SK-N-SH (cell line): ENCODE measurements at places on chromosomes 16 and 17. TPM values are rescaled to one million over a fixed set of nuclear protein-coding genes. Genes with fewer than 3 reads are reported as not detected.

- H3K27ac ChIP-seq = no peak within 1 kb of the TSS
- DNase-seq = no peak
- H3K27me3 ChIP-seq = no peaks in the 10 kb centered on the region
- no peaks in the 10 kb centered on the region for H3K4me1 ChIP-seq
These were observed at the start of gene SCIMP for GRCh38 chr17:5234645-5235576. SCIMP (minus strand) TSS chr17:5234860; CDS start chr17:5234755, 105 bp downstream.

DNA sequence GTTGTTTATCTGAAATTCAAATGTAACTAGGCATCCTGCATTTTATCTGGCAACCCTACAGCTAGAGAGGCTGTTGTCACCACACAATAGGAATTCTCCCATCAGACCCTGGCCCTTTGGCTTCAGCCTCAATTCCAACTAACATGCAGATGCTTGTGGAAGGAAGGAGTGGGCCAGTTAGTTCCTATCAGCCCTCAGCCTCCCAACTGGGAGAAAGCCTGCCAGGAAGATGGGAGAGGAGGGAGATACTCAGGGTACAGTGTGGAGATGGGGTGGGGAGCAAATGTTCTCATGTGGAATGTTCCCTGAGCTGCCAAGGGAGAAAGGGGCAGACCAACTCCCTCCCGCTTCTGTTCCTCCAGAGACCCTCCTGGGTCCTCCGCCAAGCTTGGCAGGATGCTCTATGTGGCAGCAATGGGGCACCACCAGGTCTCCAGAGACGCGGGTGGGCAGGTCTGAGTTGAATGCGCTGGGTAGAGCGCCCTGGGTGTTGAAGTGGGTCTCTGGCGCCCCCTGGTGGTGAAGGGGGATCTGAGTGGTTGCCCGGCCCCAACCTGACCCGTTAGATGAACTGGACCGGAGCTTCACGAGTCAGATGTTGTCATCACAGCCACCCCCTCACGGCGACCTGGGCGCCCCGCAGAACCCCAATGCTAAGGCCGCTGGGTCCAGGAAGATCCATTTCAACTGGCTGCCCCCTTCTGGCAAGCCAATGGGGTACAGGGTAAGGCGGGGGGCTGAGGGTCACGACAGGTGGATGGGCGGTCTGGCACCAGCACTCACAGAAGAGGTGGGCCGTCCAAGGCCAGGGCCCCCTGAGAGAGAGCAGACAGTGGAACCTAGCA lies 15.2 kb downstream of the GALK1 start:
- no peak overlapping the region for H3K27ac ChIP-seq
- H3K4me1 ChIP-seq = no peaks in the 10 kb centered on the region
- H3K36me3 ChIP-seq = no peaks in the 10 kb centered on the region
- H3K27me3 ChIP-seq = no peaks in the 10 kb centered on the region
- peak overlapping the region; percentile 30; the same call in 1 of the 2 replicates for H3K4me3 ChIP-seq

GRCh38 chr17:7849130-7849750 lies 5.6 kb upstream of the TMEM88 start:
- H3K4me3 ChIP-seq = no peak overlapping the region
- DNase-seq = no peak
- no peaks in the 10 kb centered on the region for H3K27me3 ChIP-seq
- H3K27ac ChIP-seq = no peak overlapping the region
- H3K36me3 ChIP-seq = peaks cover 72% of the 10 kb centered on the region
- H3K4me1 ChIP-seq = peaks cover 8% of the 10 kb centered on the region; the same call in 1 of the 2 replicates

DNA sequence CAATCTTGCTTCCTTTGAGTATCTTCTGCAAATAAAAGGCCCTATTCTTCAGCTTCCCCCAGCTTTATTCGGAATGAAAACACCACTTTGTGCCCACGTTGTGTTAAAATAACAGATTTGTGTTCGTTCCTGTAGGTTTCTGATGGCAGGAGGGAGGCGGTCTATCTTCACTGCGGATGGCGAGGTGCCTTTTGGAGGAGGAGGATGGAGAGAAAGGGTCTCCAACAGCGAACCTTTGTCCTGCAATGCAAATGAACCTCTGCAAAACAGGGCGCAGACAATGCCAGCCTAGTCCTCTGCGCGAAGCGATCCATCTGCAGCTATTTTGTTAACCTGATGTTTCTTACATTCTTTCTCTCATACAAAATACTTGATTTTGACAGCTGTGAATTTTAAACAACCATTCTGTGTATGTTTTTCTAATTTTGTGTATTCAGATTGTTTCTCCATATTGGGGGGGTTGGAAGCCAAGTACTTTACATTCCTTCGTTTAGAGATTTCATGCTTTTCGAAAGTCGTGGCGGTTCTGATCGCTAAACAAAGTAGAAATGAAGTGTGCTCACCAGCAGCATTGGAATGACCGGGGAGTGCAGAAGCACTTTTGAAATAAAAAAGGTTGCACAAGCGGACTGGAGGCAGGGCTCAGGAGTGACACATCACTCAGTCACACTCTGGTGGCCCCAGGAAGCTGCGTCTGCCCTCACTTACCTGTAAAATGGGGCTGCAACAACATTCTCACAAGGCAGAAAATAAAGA lies 279.0 kb upstream of the IRX5 start:
- DNase-seq = no peak
- no peak overlapping the region for H3K4me3 ChIP-seq
- no peaks in the 10 kb centered on the region; the same call in 1 of the 2 replicates for H3K27me3 ChIP-seq
- no peaks in the 10 kb centered on the region for H3K4me1 ChIP-seq

DNA sequence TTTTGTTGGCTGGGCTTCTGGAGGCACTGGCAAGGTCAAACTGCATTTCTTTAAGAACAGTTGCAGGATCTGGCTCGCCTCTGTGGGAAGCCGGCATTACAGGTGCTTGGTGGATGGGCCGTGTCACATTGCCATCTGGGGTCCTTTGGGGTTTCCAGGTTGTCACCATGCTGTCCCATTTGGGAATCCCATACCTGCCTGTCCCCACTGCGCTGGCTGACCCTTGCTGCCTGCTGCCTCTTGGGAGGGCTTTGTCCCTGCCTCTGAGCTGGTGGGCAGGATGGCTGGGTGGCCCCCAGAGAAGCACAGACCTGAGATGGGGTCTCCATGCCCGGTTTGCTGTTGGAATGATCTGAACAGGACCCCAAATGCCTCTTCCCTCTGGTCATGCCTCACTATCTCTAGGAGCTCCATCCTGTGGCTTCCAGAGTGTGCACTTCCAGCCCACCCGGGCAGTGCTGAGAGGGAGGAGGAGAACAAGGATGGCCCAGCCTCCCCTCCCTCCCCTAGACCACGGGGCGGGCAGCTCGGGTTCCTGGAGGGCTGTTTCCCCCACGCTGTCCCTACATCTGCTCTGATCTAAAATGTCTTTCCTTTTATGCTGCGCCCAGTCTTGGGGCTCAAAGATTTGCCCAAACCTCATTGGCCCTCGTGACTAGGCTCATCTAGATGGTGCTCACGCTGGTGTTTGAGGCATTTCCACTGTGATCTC lies 28.0 kb downstream of the OR1D5 start:
- no peak for DNase-seq
- H3K4me1 ChIP-seq = peaks cover 3% of the 10 kb centered on the region; the same call in 1 of the 2 replicates
- H3K27ac ChIP-seq = no peak overlapping the region
- peaks cover 5% of the 10 kb centered on the region; the same call in 1 of the 2 replicates for H3K36me3 ChIP-seq

The TBC1D3 gene
- polyA plus RNA-seq = not detected in 2 replicates

- no peaks in the 10 kb centered on the region for H3K27me3 ChIP-seq
- H3K27ac ChIP-seq = no peak within 1 kb of the TSS
- no peak for DNase-seq
- no peak within 1 kb of the TSS for H3K4me3 ChIP-seq
These were observed at the start of gene TMEM95 for GRCh38 chr17:7355053-7355452. TMEM95 (plus strand) TSS chr17:7355156; CDS start chr17:7355205, 49 bp downstream.

The HOXB3 gene
- 0.10 and 0.46 TPM in 2 replicates for polyA plus RNA-seq

- no peak overlapping the region for H3K4me3 ChIP-seq
- H3K4me1 ChIP-seq = no peaks in the 10 kb centered on the region
- DNase-seq = no peak
- H3K27ac ChIP-seq = no peak overlapping the region
These were observed 4.9 kb downstream of the MYH1 start for GRCh38 chr17:10513299-10514067.

- no peak overlapping the region for H3K4me3 ChIP-seq
- H3K4me1 ChIP-seq = peaks cover 12% of the 10 kb centered on the region; the same call in 1 of the 2 replicates
- no peak for DNase-seq
- H3K36me3 ChIP-seq = no peaks in the 10 kb centered on the region
- no peaks in the 10 kb centered on the region for H3K27me3 ChIP-seq
These were observed 1.7 kb downstream of the SMIM5 start for GRCh38 chr17:75634754-75635609.

The IRX6 gene
- polyA plus RNA-seq = not detected in 2 replicates

DNA sequence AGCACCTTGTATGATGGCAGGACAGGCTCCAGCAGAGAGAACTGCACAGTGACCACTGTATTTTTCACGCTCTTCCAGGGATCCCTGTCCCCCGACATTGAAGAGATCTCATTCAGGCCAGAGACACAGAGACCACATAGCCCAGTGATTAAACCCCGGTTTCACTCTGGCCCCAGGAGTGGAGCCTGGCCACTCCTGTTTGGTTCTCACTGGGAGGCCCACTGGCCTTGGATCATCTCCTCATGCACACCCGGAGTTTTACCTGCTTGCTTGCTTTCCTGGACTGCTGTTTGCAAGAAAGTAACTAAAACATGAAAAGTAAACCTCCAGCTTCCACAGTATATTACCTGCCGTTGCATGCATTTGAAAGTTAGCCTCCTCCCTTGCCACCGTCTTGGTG lies 13.2 kb upstream of the CLEC18C start:
- H3K27ac ChIP-seq = no peak overlapping the region
- 0 out of 2 replicates have a peak, but pooled peaks cover 4% of the 10 kb centered on the region for H3K4me1 ChIP-seq
- no peaks in the 10 kb centered on the region for H3K27me3 ChIP-seq
- peak; percentile 5 for DNase-seq
- H3K36me3 ChIP-seq = peaks cover 57% of the 10 kb centered on the region

The CLEC10A gene
- polyA plus RNA-seq = not detected in 2 replicates

DNA sequence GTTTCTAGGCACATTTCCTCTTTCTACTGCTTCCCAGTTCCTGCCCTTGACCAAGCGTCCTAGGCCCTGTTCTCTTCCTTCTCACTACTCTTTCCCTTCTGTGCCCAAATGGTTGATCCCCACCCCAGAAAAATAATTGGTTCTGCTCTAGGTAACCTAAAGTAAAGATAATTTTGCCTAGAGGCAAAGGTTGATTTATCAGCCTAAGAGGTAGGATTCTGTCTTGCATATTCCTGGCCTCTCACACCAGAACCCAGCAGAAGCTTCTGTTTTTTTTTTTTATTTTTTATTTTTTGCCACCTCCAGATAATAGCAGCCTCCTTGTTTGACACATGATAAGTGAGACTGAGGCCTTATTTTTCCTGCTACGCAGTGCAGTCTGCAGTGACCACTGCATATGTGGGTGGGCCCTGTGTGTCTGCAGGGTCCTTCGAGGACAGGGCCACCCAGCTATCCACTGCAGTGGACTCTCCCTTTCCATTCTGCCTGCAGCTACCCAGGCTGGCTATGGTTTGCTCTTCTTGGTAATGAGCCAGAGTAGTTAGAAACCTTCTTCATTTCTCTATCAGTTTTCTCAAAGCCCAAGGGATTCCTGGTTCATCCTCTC lies 701 bp downstream of the PIPOX start:
- H3K4me1 ChIP-seq = peaks cover 43% of the 10 kb centered on the region; the same call in 1 of the 2 replicates
- no peaks in the 10 kb centered on the region for H3K36me3 ChIP-seq
- no peaks in the 10 kb centered on the region for H3K27me3 ChIP-seq

The NPW gene
- polyA plus RNA-seq = 0.62 and 1.1 TPM in 2 replicates

GRCh38 chr17:48559840-48560817 lies 15.2 kb upstream of the HOXB2 start:
- peaks cover 96% of the 10 kb centered on the region for H3K27me3 ChIP-seq
- H3K4me1 ChIP-seq = peaks cover 2% of the 10 kb centered on the region; the same call in 1 of the 2 replicates
- H3K27ac ChIP-seq = no peak overlapping the region
- no peak for DNase-seq
- no peak overlapping the region for H3K4me3 ChIP-seq

DNA sequence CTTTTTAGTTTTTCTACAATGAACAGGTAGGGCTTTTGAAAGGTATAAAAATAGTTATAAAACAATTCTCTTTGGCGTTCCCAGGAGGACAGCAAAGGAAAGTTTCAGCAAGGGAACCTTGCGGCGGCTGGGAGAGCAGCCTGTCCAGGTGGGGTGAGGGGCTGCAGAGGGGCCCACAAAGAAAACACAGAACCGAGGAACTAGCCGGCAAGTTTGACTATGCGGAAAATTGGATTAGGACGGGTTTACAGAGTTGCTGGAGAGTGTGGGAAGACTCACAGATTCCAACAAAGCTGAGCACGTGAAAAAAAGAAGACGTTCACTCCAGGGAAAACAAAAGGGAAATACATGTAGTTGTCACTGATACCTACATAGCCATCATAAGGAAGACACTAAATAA lies 40.2 kb upstream of the METTL16 start:
- no peaks in the 10 kb centered on the region for H3K4me1 ChIP-seq
- no peak overlapping the region for H3K27ac ChIP-seq
- no peak for DNase-seq
- no peaks in the 10 kb centered on the region for H3K36me3 ChIP-seq

- no peaks in the 10 kb centered on the region for H3K36me3 ChIP-seq
- peaks cover 11% of the 10 kb centered on the region; the same call in 1 of the 2 replicates for H3K27me3 ChIP-seq
- H3K4me3 ChIP-seq = no peak overlapping the region
- H3K27ac ChIP-seq = no peak overlapping the region
These were observed 5.5 kb downstream of the USP6 start for GRCh38 chr17:5121186-5121841.

DNA sequence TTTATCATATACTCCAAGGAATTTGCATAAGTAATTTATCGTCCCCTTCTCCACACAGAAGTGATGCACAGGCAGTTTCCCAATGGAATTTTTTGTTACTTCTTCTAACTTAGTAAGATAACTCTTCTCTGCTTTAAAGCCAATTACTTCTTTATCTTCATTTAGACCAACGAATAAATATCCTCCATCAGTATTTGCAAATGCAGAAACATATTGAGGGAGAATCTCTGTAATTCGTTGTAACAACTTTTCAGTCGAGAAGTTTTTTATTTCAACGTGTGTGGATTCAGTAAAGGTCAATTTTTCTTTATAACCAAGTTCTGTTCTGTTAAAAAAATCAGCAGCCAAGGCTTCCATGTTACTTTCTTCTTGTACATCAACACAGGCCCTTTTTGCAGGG lies 30.7 kb upstream of the SLFN13 start:
- no peaks in the 10 kb centered on the region for H3K36me3 ChIP-seq
- H3K27ac ChIP-seq = no peak overlapping the region

GRCh38 chr17:28324267-28324745 lies 5.3 kb downstream of the TMEM97 start:
- peaks cover 8% of the 10 kb centered on the region; the same call in 1 of the 2 replicates for H3K4me1 ChIP-seq
- no peaks in the 10 kb centered on the region for H3K27me3 ChIP-seq
- no peak overlapping the region for H3K4me3 ChIP-seq
- H3K36me3 ChIP-seq = peaks cover 26% of the 10 kb centered on the region
- 0 out of 2 replicates have a peak overlapping the region, but pooled peaks have one; percentile 3 for H3K27ac ChIP-seq

The ITPRIPL2 gene
- 4.3 and 4.7 TPM in 2 replicates for polyA plus RNA-seq

- no peaks in the 10 kb centered on the region for H3K36me3 ChIP-seq
- H3K4me1 ChIP-seq = no peaks in the 10 kb centered on the region
- peaks cover 95% of the 10 kb centered on the region for H3K27me3 ChIP-seq
- H3K4me3 ChIP-seq = no peak overlapping the region
These were observed 263.9 kb downstream of the C16orf95 start for GRCh38 chr16:87053016-87053982.

- peak overlapping the region; percentile 99 for H3K27ac ChIP-seq
- H3K4me3 ChIP-seq = peak overlapping the region; percentile 17; the same call in 1 of the 2 replicates
- H3K4me1 ChIP-seq = peaks cover 20% of the 10 kb centered on the region
- H3K27me3 ChIP-seq = no peaks in the 10 kb centered on the region
- peak; percentile 83 for DNase-seq
These were observed 25.6 kb downstream of the IGSF6 start for GRCh38 chr16:21626659-21627277.

GRCh38 chr17:15171167-15172047 lies 93.7 kb downstream of the PMP22 start:
- 0 out of 2 replicates have a peak overlapping the region, but pooled peaks have one; percentile 9 for H3K4me3 ChIP-seq
- DNase-seq = peak; percentile 72
- H3K27ac ChIP-seq = no peak overlapping the region
- no peaks in the 10 kb centered on the region for H3K36me3 ChIP-seq
- no peaks in the 10 kb centered on the region; the same call in none of the 2 replicates for H3K4me1 ChIP-seq
- H3K27me3 ChIP-seq = no peaks in the 10 kb centered on the region
